Esophagus squamous epithelium (tissue), 5 donors: ENCODE measurements at places on chromosomes 3 and 15.

DNA sequence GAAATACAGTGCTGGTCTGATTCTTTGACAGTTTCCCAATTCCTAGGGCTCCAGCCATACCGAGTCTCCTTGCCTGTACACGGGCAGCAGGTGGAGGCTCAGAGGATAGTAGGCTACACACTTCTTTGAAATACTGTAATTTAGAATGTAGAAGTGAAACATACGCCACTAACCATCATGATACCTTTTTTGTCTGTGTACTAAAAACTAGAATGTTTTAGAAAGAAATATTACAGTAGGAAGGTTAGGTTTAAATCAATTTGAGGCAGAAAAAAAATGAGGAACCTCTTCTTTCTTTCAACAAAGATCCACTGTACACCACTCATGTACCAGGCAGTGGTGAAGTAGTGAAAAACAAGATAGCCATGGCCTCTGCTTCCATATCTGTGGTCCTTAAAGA is 354.7 kb downstream of the MCTP2 start:
- no peak for DNase-seq

DNA sequence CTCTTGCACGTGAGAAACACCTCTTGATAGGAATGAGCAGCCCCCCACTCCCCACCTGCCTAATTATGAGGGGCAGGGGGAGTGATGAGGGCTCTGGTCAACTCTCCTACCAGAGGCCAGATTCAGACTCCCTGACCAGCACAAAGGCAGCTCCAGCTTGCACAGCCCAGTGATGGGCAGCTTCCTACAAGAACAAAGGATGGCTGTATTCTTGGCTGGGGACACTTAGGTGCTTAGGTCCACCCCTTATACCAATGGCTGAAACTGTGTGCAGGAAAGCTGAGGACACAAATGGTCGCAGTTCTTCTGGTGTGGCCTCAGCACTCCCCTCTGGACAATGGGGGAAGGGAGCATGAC is 81.8 kb downstream of the IQSEC1 start:
- no peak for DNase-seq

GRCh38 chr3:157394411-157394810 is 42.2 kb upstream of the PTX3 start:
- no peak for DNase-seq

DNA sequence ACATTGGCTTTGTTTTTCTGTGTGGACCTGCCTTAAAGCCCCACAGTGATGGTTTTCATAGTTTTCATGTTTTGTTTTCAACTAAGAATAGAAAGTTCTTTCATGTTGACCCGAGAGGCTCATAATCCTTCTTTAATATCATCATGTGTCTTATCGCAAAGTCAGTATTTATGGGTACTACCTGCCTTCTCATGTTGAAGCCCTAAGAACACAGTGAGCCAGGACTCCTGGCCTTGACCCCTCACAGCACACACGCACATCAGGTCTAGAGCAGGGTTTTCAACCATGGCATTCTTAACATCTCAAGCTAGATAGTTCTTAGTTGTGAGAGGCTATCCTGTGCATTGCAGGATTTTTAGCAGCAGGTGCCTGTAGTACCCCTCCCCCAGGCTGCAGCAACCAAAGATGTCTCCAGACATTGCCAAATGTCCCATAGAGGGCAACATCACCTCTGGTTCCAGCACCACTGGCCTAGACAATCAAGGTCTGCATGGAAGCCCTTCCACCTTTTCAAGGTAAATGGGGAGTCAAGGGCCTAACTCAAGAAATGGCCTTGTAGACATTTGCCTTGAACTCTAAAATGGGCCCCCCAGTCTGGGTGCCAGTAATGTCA is 118.3 kb downstream of the MTHFS start:
- DNase-seq = no peak

DNA sequence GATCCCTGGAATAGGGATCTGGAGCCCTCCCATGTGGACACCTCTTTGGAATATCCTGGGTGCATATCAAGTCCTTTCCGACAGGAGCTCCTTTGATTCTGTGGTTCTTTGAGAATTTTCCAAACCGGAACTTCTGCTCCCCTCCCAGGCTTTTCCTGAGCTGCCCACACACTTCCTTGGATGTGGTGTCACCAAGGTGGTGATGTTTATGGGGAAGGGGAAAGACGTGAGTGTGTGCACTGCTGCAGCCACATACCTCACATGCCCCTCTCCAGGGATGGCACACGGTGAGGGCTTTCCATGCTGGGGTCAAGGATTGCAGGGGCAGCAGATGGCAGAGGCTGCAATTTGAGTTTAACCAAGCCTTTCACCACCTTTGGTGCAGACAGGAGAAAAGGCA is 27.9 kb upstream of the PSTPIP1 start:
- no peak for DNase-seq

DNA sequence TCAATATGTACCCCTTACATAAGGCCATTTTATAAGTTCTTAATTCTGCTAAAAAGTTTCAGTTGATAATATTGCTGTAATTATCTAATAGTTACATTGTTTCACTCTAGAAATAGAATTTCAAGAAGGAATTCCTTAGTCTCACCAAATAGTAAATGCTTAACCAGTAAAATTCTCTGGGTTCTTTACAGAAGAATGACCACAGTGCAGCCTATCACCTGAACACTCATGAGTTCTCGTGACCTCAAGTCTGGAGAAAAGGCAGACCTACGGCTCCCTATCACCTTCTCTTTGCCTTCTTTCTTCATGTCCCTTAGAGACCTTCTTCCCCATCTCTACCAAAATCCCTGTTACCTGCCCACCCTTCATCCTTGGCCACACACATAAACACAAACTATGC is 30.9 kb downstream of the CCDC191 start:
- DNase-seq = no peak

DNA sequence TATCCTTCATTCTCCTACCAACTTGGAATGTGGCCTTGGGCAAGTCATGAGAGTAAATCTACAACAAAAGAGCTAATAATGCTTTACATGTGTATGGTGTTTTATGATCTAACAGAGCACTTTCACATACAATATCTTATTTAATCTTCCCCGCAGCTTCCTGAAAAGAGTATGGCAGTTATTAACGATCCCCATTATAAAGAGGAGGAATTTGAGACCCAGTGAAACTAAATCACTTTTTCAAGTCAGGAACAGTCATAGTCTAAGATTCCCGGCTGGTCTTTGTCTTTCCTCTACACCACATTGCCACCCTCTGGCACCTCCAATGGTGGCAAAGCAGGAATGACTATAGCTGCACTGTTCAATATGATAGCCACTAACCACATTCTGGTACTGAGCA is 69.7 kb upstream of the CMSS1 start:
- DNase-seq = no peak

DNA sequence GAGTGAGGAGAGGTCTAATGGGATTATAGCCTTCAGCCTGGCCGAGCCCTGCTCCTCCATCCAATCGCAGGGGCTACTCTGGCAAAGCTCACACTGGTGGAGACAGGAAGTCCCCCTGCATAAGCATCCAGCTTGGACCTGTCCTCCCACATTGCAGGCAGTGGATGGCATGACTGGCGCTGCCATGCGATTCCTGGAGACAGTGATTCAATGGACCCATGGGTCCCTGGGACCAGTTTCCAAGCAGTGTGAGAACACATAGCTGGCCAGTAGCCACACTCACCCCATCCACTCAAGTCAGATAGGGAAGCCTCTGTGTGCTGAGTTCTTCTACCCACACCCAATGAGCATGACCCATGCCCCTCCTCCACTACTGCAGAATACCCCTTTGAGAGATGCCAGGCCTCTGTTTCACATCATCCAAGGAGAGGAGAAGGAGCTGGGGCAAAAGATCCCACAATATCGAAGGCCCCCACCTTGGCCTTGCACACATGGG is 18.1 kb upstream of the POC1A start:
- DNase-seq = no peak

DNA sequence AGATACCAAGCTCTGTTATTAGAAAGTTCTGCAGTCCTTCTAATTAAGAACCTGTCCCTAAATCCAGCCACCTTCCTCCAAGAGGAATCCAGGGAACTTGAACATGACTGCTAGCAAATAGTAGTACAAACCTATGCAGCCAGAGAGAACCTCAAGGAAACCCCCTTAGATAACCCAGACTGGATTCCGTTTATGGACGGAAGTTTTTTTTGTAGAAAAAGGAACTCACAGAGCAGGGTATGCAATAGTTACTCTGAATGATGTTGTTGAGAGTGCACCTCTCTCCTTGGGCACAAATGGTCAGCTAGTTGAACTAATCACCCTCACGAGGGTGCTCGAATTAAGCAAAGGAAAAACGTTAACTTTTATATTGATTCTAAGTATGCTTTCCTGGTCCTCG is 40.8 kb downstream of the TM4SF18 start:
- DNase-seq = no peak

GRCh38 chr15:34266751-34267150 is 41.9 kb downstream of the EMC4 start:
- DNase-seq = no peak

DNA sequence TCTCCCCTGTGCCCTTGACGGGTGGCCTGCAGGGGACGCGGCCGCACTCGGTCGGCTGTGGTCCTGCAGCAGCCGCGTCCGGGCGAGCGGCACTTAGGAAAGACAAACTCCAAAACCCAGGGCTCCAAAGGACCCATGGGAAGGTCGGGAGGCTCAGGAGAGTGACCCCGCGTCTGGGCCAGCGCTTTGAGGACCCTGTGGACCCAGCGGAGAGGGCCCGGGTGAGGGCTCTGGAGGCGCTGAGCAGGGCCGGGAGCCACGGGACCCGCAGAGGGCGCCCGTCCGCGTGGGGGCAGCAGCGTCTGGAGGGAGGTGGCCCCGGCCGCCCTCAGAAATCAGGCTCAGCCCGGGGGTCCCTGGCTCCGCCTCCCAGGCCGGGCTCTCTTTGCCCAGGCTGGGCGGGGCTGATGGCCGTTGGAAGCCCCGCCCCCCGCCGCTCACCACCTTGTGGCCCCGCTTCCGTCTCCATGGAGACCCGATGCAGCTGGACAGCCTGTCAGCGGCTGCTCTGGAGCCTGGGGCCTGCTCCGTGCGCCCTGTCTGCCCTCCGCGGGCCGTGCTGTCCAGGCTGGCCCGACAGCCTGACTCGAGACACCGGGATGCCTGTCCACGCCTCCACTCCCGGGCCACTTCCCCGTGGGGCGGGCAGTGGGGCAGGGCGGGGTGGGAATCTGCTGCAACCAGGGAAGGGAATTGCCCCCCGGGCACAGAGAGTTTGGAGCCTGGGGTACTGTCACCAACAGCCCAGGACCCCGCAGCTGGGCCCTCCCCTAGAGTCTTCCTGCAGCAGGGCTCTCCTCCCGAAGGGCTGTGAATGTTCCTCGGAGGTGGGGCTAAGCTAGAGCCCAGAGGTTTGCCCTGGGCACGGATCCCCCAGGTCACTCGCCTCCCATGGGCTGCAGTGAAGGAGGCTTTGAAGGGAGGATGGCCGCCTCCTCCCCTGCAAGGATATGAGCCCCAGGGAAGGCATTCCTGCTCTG is 34.8 kb upstream of the RPL32 start:
- no peak for DNase-seq

- no peak for DNase-seq
These were observed 2.1 kb downstream of the RNU5B-1 start for GRCh38 chr15:65306551-65306950.

GRCh38 chr3:36904641-36905040 is 40.2 kb downstream of the TRANK1 start:
- DNase-seq = no peak

- DNase-seq = no peak
These were observed 8.6 kb upstream of the IQSEC1 start for GRCh38 chr3:13081603-13082360.

GRCh38 chr3:58383904-58384303 is 49.7 kb downstream of the PDHB start:
- no peak for DNase-seq

DNA sequence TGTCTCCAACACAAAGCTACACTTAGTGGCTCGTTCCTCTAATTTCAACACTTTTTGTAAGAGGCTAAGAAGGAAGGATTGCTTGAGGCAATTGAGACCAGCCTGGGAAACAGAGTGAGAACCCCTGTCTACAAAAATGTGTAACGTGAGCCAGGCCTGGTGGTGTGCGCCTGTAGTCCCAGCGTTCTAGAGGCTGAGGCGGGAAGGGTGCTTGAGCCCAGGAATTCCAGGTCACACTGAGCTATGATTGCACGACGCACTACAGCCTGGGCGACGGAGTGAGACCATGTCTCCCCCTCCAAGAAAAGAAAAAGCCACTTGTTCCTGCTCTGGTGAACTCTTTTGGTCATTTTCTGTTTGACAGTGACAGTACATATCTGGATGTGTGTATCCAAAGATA is 127.9 kb downstream of the GABRB3 start:
- DNase-seq = no peak

DNA sequence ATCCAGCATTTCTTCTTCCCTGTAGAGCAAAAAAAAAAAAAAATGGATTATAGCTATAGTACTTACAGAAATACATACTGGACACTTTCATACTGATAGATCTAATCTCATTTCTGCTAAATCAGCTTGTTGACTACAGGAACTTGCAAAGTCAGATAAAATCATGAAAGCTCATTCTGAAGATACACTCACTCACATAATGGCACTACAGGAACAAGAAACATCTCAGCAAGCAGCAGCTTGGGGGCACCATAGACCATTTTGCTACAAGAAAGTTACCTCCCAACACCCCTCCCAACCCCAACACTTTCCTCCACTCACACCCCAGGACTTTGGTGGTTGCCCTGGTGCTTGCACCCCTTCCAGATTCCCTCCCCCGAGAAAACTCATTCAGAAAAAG is 4.6 kb downstream of the MYH15 start:
- DNase-seq = no peak

GRCh38 chr3:14360123-14360881 is 42.1 kb upstream of the SLC6A6 start:
- no peak for DNase-seq

DNA sequence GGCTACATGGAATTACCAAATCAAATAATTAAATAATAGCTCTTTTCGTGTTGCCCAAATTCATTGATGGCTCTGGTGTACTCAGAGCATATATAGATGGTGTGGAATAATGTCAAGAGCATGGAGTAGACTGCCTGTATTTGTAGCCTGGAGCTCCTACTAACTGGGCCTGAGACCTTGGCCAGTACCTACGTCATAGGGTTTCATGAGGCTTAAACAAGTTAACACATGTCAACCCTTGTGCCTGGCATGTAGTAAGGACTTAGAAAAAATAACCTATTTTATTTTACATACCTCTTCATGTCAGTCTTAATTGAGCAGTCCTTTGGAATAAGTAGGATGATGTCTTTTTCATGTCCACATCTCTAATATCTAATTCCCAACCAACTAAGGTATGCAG is 223.7 kb upstream of the DPH6 start:
- DNase-seq = no peak

DNA sequence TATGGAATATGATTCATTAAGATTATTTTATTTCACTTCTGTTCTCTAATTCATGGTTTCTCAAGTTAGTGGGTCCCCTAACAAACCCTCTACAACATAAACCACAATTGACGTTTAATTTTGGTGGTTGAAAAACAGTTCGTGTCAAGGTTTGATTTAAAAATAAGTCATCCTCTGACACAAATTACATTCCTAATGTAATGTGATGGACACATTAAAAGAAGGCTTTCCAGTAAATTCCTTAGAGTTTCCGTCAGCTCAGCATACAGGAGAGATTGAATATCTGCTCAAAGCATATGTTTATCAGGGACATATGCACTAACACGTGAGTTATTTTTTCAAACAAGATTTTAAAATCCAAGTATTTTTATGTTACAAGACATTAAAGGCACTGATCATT is 626.5 kb upstream of the ADAMTS9 start:
- no peak for DNase-seq

- DNase-seq = no peak
These were observed 13.7 kb upstream of the PARP6 start for GRCh38 chr15:72285927-72286516.

GRCh38 chr3:191795196-191795595 is 334.2 kb downstream of the PYDC2 start:
- no peak for DNase-seq
